ENCODE measurements at places on chromosomes 7 and 10. TPM values are rescaled to one million over a fixed set of nuclear protein-coding genes. Genes with fewer than 3 reads are reported as not detected.

MMRN2 gene
- total RNA-seq: 23.0 TPM

NKX1-2 gene
- total RNA-seq: not detected

CREB5 gene
- 4.9 TPM for total RNA-seq

MYOZ1 gene
- total RNA-seq: 6.0 TPM

SLC26A5 gene
- total RNA-seq: 3.8 TPM

ABCC2 gene
- 1.0 TPM for total RNA-seq

GRCh38 chr7:134293002-134293740, 23.6 kb downstream of the SLC35B4 start:
- DNase-seq: no peak

DNA sequence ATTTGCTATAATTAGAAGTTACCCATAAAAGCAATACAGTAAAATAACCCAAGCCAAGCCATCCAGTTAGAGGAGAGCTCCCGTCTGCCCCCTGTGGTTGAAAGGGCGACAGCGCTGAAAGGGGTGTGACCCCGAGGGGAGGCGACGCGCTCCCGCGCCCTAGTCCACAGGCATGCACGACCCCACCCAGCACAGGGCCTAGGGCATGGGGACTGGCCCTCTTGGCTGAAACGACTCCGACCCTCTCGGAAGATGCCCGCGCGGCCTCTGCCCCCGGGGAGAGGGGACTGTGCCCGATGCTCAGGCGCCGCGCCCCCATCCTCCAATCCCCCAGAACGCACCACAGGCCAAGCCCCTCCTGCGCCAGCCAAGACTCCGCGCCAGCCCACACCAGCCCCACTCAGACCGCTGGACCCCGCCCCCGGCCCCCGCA, 64.0 kb downstream of the CSGALNACT2 start:
- peak; percentile 38 for DNase-seq

DNA sequence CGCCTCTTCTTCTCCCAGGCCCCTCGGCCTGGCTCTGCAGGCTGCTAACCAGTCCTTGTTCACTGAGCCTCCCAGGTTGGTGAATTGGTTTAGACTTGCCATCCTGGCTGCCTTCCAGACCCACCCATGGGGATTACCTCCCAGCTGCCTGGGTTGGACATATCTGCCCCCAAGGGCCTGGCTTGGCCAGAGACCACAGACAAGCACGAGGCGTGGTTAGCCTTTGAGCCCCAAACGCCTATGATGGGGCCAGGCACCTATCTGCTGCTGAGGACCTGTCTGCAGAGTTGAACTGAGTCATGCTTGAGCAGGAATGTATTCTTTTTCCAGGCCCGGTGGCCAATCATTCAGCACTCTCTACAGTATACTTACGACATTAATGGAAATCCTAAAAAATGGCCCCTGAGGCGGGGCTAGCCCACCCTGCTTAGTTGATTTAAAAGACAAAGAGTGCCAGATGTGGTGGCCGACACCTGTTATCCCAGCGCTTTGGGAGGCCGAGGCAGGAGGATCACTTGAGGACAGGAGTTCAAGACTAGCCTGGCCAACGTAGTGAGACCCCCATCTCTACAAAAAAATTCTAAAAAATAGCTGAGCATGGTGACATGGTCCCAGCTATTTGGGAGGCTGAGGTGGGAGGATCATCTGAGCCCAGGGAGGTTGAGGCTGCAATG, 361.5 kb downstream of the FRMD4A start:
- DNase-seq: no peak

- DNase-seq: no peak
Measured at GRCh38 chr10:124315591-124316270, 103.0 kb downstream of the OAT start.

DNA sequence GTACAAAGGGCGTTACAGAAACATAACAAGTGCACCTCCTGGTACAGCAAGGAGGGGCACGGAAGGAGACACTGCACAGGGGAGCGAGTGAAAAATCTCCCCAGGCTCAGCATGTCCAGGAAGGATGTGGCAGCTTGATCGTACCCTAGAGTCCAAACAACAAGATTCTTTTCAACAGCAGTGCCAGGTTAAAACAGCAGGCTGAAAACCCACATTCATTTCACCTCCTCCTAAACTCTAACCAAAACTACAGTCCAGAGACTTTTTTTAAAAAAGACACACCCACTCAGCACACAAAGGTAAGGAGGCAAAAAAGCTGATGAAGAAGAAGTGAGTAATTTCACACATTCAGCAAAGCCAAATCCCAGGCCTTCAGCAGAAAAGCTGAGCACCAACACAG, 138.8 kb downstream of the SFMBT2 start:
- no peak for DNase-seq

DNA sequence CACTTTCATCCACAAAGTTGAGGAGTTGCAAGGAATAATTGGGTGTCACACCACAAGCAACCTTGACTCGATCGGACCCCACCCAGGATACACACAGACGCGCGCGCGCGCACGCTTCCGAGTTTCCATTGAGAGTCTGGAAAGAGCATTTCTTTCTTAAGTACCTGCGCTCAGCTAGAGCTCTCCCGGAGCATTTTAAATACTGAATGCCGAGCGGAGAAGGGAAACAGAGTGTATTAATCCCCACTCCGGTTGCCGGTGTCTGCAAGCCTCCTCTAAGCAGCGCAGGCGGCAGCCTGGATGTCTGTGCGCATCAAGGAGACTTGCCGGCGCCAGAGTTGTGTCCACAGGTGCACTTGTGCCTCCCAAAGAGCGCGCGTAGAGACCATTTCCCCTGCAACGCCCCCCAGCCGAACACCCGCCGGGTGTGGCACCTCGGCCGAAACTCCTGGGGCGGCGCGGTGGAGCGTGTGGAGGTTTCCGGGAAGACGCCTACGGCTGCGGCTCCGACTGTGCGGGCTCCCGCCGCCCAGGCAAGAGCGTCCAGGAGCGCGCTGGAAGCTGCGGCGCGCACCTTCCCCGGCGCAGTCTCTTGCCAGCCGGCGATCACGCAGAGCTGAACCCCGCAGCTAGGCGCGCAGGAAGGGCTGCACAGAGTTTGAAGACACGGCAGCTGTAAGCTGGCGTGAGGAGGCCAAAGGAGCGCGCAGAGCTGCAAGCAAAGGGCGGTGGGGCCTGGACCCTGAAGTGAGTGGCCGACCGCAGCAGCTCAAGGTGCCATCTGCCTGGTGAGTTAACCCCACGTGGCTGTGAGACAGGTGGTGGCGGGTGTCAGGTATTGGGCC, 1.1 kb upstream of the FEZF1 start:
- DNase-seq: no peak

DNA sequence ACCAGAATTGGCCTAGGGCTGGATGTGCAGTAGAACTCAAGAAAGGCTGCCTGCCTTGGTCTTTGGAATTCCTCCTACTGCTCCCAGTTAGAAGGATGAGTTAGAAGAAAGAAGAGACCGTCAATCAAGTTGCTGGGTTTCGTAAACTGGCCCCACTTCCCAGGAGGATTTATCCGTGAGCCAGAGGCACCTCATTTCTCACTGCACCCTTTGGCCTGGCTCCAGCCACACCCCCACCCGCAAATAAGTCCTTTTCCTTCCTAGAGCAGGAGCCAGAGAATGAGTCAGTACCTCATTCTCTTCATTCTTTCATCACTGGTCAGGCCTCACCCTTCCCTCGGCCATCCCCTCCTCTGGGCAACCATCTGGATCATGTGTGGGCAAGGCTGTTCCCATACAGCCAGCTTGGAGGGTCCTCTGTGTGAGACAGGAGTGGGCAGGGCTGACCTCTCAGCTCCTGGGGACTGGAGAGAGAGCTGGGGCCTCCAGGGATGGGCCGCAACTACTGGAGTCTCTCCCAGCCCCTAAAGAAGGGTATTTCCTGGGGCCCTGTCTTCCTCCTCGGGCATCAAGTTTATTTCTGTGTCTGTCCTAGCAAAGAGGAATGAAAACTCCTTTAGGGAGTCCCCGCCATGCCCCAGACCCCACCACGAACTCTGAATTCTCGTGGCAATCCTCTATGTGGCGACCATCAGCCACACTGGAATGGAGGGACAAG, 87.2 kb upstream of the DUSP5 start:
- peak; percentile 42 for DNase-seq

- DNase-seq: no peak
Measured at GRCh38 chr10:33612551-33612950, 278.1 kb upstream of the NRP1 start.

- no peak for DNase-seq
Measured at GRCh38 chr7:115356139-115356746, 434.3 kb downstream of the MDFIC start.

DNA sequence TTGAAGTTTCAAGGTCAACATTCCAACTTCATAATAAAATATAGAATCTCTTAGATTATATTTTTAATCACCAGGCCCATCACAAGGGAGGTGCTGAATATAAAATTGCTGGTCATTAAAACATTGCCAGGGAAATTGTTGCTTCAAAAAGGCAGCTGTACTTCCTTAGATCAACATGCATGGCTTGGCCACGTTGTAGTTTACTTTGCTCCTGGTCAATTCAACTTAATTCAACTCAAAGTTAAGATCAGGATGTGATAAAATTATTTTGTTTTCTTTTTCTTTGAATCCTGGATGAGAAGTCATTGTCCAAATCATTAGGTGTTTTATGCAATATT, 317.4 kb downstream of the PAXIP1 start:
- no peak for DNase-seq

DNA sequence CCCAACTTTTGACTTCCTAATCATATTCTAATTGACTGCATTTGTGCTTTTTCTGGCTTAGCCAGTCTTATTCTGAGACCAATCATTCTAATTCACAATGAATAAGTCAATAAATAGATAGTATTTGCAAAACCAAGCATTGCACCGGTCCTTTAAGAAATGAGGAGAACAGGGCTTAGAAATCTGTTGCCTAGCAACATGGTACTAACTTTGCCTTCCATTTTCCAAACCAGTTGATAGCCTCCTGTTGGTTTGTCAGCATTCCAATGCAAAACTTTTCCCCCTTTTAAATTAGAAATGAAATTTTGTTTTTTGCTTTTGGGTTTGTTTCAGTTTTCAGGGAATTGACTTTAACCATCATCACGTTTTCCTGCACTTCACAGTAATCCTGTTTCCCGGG, 603.5 kb upstream of the NRP1 start:
- no peak for DNase-seq

GRCh38 chr10:43166880-43167497, 28.7 kb downstream of the CSGALNACT2 start:
- DNase-seq: no peak

All from thyroid gland (tissue), 4 donors.